ENCODE measurements at places on chromosomes 11 and 22. TPM values are rescaled to one million over a fixed set of nuclear protein-coding genes. Genes with fewer than 3 reads are reported as not detected.

OR52M1 gene
- not detected for total RNA-seq

LRRC74B gene
- not detected for total RNA-seq

LMO1 gene
- total RNA-seq: 0.29 TPM

OR52A1 gene
- total RNA-seq: not detected

CHRM4 gene
- 2.7 TPM for total RNA-seq

PHOX2A gene
- not detected for total RNA-seq

PGGHG gene
- total RNA-seq: 14.9 TPM

KIF18A gene
- total RNA-seq: 16.1 TPM

TNRC6B gene
- total RNA-seq: 27.2 TPM

ALDH3B2 gene
- total RNA-seq: 0.72 TPM

SLC22A12 gene
- not detected for total RNA-seq

NXPE4 gene
- not detected for total RNA-seq

SIAE gene
- 29.1 TPM for total RNA-seq

SLC29A2 gene
- 0.63 TPM for total RNA-seq

A4GALT gene
- 0.16 TPM for total RNA-seq

HDHD5 gene
- total RNA-seq: 89.6 TPM

BLID gene
- not detected for total RNA-seq

PRRG4 gene
- 0.18 TPM for total RNA-seq

SOX10 gene
- 199 TPM for total RNA-seq

SYNGR1 gene
- total RNA-seq: 30.1 TPM

AQP11 gene
- total RNA-seq: 0.67 TPM

SHANK3 gene
- total RNA-seq: 2.1 TPM

DDT gene
- 481 TPM for total RNA-seq

KIRREL3 gene
- not detected for total RNA-seq

TMEM132A gene
- total RNA-seq: 35.0 TPM

NCF4 gene
- total RNA-seq: not detected

MMP13 gene
- total RNA-seq: not detected

CCDC89 gene
- total RNA-seq: 1.2 TPM

LRRN4CL gene
- 1.3 TPM for total RNA-seq

TSSK2 gene
- not detected for total RNA-seq

LMNTD2 gene
- total RNA-seq: 1.8 TPM

DLAT gene
- 51.1 TPM for total RNA-seq

PIH1D2 gene
- total RNA-seq: 1.1 TPM

DDIAS gene
- total RNA-seq: 9.3 TPM

SULT4A1 gene
- 2.0 TPM for total RNA-seq

MMP11 gene
- total RNA-seq: 1.1 TPM

OR52E4 gene
- total RNA-seq: not detected

IL10RA gene
- total RNA-seq: not detected

GRIK4 gene
- total RNA-seq: not detected

P2RX6 gene
- total RNA-seq: 1.4 TPM

IL17REL gene
- total RNA-seq: not detected

ANO3 gene
- 2.0 TPM for total RNA-seq

NRGN gene
- not detected for total RNA-seq

APOL5 gene
- total RNA-seq: not detected

SCARF2 gene
- 15.3 TPM for total RNA-seq

AIFM3 gene
- total RNA-seq: 3.9 TPM

Data from SK-MEL-5 (cell line).